Stimulated activated memory B cell treated with anti-CD40 and anti-IgM and Interleukin-4, amounts not matched to agents 10 μg/mL and 1 μg/mL and 100 μg/mL, for 72 hours (primary cell): ENCODE measurements at places on chromosomes 13 and 19.
A peak's percentile ranks its signal among the peaks of the same experiment; 100 is the strongest.

DNA sequence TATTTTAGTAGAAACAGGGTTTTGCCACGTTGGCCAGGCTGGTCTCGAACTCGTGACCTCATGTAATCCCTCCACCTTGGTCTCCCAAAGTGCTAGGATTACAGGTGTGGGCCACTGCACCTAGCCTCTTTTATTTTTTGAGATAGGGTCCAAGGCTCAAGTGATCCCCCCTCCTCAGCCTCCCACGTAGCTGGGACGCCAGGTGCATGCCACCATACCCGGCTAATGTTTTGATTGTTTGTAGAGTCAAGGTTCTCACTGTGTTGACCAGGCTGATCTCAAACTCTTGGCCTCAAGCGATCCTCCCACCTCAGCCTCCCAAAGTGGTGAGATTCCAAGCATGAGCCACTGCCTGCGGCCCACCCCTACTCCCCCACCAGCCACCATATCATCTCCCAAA is 6.3 kb downstream of the SLC7A9 start:
- no peak for ATAC-seq

DNA sequence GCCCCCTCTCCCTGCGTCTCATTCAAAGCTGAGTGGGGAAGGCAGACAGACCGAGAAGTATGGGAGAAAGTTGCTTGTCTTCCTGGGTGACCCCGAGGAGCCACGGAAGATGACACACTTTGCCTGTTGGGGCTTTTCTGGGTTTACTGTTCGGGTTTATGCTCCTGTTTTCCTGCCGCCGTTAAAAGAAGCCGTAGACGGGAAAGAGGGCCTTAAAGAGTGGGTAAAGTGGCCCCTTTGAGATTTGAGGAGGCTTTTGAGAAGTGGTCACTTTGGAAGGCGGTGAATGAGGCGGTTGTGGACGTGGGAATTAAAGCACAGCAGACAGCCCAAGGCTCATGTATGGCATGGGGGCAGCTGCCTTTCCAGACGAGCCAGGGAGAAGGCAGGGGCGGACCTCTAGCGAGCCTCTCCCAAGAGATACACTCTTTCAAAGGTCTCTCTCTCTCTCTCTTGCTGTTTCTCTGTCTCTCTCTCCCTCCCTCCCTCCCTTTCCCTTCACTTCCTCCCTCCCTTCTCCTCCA is 493 bp upstream of the LHFPL6 start:
- ATAC-seq: no peak

- no peak for ATAC-seq
Measured at GRCh38 chr13:106372199-106373155, 163.0 kb downstream of the EFNB2 start.

DNA sequence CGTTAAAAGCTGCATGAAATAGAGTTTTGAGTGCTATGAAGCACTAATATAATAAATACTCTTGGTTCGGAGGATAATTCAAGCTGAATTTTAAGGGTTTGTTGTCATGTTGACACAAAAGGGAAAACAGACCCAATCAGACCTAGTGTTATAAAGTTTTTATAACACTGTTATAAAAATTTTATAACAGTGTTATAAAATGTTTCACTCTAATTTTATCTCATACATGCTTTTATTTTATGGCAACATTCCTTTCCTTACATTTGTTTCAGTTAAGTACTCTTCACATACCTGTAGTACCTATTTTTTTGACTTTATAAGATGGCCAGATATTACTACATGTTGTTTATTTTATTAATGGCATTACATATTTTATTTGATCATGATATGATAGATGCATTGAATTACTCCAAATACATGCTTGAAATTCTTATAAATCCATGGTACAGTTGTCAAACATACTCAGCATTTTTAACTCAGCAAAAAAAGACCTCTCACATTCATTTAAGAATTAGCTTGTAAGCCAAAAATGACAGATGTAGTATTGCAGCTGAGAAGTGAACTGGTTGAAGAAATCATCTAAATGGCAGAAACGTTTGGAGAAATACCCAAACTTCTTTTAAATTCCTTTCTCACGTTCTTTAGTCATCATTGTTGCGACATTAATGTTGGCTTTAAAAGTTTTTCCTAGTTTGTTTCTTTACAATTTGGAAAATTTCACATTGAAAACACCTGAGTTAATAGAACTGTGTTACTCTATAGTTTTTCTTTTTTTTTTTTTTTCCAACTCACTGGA is 104.5 kb downstream of the PIBF1 start:
- no peak for ATAC-seq

DNA sequence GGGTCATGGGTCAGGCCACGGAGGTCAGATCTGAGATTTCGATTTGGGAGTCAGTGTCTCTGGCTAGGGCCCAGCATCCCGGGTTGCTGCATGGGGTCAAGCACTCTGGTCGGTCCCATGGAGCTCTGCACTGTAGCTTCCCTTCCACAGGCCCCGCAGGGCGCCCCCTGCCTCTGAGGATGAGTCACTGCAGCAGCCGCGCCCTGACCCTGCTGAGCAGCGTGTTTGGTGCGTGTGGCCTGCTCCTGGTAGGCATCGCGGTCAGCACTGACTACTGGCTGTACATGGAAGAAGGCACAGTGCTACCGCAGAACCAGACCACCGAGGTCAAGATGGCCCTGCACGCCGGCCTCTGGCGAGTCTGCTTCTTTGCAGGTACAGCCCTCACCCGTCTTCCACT is 3.6 kb downstream of the CACNG7 start:
- ATAC-seq: no peak

- no peak for ATAC-seq
Measured at GRCh38 chr13:30923418-30923817, 9.0 kb upstream of the TEX26 start.

- ATAC-seq: peak; percentile 51
Measured at GRCh38 chr13:99431927-99432608, 69.2 kb upstream of the TM9SF2 start.
